ENCODE measurements at places on chromosomes 5 and 9.

DNA sequence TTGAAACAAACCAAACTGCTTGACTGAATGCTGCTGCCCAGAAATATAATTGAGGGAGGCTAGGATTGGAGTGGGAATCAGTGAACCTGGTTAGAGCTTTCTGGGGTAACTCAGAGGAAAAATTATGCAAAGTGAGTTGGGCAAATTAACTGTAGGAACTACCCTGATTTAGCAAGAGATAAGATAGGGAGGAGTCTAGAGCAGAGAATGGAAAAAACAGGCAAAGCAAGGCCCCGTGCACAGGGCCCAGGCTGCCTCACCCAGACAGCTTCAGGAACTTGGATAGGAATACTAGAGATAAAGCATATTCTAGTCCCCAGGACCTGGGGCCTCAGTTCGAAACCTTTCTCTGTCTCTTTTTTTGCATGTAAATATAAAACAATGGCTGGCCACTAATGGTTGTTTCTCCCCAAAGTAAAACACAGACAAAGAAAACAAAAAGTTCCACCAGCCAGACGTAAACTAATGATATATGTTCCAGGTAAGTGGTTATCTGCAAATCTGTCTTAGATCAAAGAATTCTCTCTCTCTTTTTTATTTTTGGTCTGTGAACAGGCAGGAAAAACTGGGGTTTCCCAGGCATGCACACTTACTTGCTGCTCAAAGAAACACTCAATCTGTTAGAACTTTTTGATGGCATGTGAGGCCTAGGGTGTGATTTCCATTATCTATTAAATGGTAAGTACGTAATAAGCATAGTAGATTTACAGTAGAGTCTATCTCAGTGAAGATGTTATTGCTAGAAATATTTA is 168.1 kb upstream of the MAP3K1 start:
- DNase-seq, result no peak

DNA sequence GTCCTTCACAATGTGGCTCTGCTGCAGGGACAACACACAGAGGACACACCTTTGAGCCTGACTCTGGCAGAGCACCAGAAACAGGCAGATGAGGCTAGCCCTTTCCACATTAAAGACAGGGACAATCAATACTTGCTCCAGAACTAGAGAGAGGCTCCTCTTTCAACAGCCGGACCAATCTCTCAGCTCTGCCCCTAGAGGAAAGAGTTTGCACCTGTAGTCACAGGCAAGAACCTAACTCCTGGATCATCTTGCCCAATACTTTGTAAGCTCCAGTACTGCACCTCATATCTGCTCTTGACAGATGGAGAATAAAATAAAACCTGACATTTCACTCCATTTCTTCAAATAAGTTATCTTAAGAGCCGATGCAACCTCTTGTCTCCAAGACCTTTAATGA is 52.1 kb downstream of the EPB41L4A start:
- no peak for DNase-seq

DNA sequence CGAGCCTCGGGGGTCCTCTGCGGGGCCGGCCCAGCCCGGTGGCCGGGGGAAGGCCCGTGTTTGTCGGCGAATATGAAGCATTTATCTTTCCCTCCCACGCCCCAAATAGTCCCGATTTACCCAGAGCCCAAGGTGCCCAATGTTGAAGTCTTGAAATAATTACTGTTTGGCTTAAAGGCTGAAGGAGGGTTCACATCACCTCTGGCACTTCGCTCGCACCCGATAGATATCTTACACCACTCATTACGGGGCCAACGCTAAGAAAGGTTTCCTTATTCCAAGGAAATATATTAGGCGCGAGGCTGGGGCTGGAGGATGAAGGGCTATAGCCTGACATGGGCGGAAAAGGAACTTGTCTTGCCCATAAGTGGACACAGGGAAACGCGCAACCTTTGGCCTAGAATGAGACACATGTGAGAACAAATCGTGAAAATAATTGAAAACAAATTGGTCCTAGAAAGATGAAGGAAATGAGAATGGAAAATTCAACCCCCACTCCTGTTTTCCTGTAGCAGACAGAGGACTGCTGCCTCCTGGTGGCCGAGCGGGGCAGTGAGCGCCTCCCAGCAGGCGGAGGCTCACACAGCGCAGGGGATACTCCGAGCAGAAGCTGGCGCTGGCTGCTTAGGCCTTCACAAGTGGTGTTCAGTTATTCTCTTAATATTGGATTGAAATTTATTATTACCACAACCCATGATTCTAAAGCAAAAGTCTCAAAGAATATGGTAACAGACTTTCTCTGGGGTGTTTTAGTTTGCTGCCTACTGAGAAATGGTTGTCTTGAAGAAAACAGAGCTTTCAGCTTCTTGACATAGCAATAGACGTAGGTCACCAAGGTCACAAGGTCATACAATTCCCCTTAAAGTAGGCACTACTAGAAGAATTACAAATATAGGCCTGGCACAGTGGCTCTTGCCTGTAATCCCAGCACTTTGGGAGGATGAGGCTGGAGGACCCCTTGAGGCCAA is 7.9 kb downstream of the CCL21 start:
- DNase-seq, result peak; percentile 87

DNA sequence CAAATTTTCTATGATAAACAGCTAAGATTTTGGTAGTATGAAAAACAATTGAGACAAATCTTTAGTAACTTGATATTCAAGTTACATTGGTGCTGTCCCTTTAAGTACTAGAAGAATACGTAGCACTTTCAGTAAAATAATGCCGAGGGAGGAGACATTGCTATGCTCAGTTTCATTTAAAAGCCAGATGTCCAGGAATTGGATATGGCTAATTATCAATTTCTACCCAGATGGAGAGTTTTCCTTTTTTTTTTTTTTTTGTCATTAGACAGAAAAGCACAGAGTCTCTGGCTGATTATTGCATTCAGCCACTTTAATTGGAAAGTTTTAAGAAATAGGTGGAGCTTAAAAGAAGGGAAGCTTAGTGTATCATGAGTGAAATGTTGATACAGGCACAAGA is 40.4 kb upstream of the APC start:
- no peak for DNase-seq

DNA sequence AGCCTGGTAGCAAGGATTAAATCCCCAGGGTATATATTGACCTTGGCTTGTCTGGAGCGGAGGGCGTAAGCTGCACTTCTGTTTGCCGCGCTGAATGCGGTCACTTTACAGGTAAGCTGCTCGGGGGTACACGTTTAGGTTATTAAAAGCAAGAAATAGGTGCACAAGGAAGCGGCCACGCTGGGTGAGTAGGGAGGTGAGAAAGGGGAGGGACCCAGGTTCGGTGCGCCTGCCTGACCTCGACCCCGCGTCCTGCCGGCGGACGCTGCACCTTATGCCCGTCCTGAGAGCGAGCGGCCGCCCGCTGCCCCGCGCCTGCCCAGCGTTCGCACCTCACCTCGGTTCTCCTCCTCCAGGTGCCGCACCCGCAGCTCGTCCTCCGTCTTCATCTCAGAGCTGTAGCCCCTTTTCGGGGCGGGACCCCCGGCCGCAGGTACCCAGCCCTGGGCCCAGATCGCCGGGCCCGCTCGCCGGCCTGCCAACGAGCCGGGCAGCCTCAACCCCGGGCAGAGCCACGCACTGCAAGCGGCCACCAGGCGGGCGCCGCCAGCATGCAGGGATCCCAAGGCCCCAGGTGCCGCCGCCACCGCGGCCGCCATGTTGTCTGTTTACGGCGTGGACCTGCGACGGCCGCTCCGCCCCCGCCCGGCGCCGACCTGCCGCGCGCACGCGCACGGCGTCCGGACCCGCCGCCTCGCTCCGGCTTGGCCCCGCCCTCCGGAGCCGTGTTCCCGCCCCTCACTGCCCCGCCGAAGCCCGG is at the start of gene AUH:
Gene AUH, minus strand, starts transcription at position 628 of the 760 bp plus-strand sequence. Its CDS starts 29 bp downstream, at position 599.
- DNase-seq, result peak; percentile 88

- DNase-seq, result no peak
Measured at GRCh38 chr9:102911185-102911584, 83.9 kb upstream of the CYLC2 start.

DNA sequence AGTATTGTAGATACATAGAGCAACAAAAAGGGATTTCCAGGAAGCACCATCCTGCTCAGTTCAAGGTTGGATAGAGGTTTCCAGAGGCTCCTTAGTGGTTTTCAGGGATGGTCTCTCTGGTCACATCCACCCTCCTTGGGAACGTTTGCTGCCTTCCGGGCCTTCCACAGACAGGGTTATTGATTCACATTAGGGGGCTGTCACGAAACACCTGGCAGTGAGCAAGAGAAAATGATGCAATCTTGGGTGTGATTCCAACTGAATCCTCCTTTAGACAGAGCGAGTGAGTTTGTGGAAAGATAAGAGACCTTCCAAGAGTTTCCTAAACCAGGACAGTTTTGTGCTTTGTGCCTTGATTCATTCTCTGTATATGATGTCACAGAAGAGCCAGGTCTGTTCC is 43.8 kb upstream of the CTSL start:
- no peak for DNase-seq

- no peak for DNase-seq
Measured at GRCh38 chr9:110546411-110546871, 33.1 kb downstream of the SVEP1 start.

DNA sequence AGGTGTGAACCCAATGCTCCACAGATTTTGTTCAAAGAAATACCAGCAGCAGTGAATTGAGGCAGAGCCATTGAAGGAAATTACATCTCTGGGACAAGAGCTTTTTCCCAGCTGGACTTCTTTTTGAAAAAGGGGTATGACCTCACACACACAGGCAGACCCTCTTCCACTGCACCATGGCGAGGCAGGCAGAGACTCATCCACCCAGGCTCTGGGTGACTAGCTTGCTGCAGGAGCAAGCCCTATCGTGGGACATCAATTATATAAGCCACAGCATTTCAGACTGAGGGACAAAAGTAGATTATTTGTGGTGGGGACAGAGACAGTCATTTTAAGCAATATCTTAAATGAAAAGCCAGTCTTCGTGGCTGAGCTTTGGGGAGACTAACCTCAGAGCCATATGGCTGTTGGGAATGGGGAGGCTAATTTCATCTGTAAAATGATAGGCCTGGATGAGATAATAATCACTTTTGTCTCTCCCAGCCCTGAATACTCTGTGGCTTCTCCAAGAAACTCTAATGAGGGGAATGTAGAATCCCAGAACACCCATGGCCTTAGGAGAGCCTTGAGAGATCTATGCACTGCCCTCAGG is 113.1 kb upstream of the TNC start:
- no peak for DNase-seq

- DNase-seq, result no peak
Measured at GRCh38 chr5:19626211-19626610, 361.8 kb downstream of the CDH18 start.

DNA sequence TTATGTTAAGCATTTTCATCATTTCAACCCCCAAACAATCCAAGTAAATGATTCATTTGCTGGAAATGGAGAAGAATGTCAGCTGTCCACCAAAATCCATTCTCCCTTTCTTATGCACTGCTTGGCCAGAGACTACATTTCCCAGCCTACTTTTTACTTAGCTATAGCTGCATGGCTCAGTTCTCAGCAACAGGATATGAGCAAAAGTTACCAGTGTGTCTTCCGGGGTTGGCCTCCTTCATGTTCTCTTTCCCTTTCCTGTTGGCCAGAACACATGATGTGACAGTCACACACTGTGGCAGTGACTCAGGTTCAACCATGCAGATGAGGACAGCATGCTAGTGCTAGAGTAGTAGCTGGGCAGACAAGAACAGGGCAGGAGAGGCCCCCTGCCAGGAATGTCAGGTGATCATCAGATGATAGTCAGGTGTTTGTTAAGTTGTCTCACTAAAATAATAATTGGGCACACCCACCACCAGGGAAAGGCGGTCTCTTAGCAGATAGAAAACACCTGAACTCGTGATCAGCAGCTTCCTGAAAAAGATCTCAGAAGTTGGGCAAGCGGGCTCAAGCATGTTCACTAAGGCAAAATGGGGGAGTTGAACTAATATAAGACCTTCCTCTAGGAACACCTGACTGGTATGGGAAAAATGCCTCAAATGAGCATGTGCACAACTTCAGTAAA is 12.2 kb downstream of the GPR150 start:
- DNase-seq, result no peak

Measured in midbrain (tissue), 1 donor.